Activated T-helper 1 cell treated with anti-CD3 and anti-CD28 coated beads, Interleukin-12 subunit alpha, Interleukin-12 subunit beta, Interleukin-2, Interleukin-4 antibody, amounts not matched to agents 30 ng/mL and 10 ng/mL and 1 ng/mL, durations not matched to agents 14 hours and 24 hours and 36 hours (primary cell): ENCODE measurements at places on chromosomes 1 and 21. TPM values are rescaled to one million over a fixed set of nuclear protein-coding genes. Genes with fewer than 3 reads are reported as not detected.

Gene SGIP1
- total RNA-seq: not detected in 2 replicates

Gene LRRC7
- 0.10 TPM in 1 of 2 replicates, not detected in the other for total RNA-seq

Gene ACTA1
- total RNA-seq: 0.20 TPM in 1 of 2 replicates, not detected in the other

Gene GJA8
- total RNA-seq: not detected in 2 replicates

Gene SH2D2A
- total RNA-seq: 283 and 286 TPM in 2 replicates

Gene FMO1
- not detected in 2 replicates for total RNA-seq

Gene STPG1
- 4.1 and 5.1 TPM in 2 replicates for total RNA-seq

Gene TSSK3
- 0.51 and 1.3 TPM in 2 replicates for total RNA-seq

Gene DYNLT5
- total RNA-seq: not detected in 2 replicates

Gene HNRNPCL4
- not detected in 2 replicates for total RNA-seq

Gene CAPN8
- not detected in 2 replicates for total RNA-seq

Gene TRNP1
- total RNA-seq: 2.0 TPM in 2 replicates

Gene SLC37A1
- 21.9 and 25.0 TPM in 2 replicates for total RNA-seq

Gene PDC
- total RNA-seq: not detected in 2 replicates

Gene PRR9
- not detected in 2 replicates for total RNA-seq
